ENCODE measurements at places on chromosomes 11 and 22. TPM values are rescaled to one million over a fixed set of nuclear protein-coding genes. Genes with fewer than 3 reads are reported as not detected.

The NRXN2 gene
- 3.4 TPM for total RNA-seq

DNA sequence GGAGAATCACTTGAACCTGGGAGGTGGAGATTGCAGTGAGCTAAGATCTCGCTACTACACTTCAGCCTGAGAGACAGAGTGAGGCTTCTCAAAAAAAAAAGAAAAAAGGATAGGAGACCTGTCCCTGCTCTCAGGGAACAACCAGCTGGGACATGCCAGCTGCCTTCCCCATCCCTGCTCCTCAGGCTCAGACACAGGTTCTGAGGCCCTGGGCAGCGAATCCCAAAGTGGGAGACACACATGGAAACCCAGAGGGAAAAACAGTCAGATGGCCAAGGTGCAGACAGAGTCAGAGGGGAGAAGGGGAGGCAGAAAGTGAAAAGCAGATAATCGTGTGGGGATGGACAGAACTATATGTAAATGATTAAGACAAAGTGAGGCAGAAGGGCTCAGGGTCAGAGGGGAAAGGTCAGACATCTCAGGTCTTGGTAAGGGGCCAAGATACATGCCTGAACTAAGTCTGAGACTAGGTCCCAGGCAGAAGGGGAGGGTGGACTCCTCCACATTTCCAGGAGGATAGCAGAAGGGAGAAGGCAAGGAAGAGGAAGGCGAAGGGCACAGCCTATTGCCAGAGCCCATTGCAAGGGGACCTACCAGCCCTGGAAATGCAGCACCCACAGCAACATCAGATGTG lies 14.2 kb downstream of the STARD10 start:
- no peak for DNase-seq

- DNase-seq = no peak
Observed at GRCh38 chr22:26786398-26786797, 129.0 kb downstream of the MIAT start.

The CHADL gene
- total RNA-seq = 0.99 TPM

GRCh38 chr22:35872451-35872850 lies 154.8 kb downstream of the APOL5 start:
- no peak for DNase-seq

The LMNTD2 gene
- total RNA-seq = not detected

The KLHL35 gene
- 3.8 TPM for total RNA-seq

DNA sequence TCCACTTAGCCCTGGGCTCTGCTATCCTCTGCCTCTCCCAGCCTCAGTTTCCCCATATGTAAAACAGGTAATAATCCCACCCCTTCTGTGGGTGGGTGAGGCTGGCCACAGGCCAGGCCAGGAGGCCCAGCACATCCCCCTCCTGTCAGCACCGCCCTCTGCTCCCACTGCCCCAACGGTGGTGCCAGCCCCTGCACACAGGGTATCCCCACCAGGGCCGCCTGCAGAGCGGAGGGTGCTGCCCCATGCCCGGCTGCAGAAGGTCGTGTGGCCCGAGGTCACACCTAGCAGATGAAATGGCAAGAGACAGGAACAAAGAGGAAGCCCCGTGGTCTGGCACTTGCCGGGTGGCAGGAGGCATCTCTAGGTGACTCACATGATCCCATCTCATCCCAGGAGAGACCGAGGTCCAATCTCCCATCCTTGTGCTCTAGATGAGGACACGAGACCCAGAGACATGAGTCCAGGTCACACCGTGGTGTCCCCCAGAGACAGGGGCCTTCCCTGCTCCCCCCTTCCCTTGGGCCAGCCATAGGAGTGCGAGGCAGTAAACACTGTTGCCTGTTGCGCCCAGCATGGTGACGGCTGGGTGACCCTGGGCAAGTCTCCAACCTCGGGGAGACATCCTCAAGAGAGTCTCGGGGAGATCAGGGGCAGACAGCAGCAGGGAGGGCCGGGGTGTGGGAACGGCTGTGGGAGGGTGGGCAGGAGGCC lies 27.2 kb upstream of the PPARA start:
- no peak for DNase-seq

DNA sequence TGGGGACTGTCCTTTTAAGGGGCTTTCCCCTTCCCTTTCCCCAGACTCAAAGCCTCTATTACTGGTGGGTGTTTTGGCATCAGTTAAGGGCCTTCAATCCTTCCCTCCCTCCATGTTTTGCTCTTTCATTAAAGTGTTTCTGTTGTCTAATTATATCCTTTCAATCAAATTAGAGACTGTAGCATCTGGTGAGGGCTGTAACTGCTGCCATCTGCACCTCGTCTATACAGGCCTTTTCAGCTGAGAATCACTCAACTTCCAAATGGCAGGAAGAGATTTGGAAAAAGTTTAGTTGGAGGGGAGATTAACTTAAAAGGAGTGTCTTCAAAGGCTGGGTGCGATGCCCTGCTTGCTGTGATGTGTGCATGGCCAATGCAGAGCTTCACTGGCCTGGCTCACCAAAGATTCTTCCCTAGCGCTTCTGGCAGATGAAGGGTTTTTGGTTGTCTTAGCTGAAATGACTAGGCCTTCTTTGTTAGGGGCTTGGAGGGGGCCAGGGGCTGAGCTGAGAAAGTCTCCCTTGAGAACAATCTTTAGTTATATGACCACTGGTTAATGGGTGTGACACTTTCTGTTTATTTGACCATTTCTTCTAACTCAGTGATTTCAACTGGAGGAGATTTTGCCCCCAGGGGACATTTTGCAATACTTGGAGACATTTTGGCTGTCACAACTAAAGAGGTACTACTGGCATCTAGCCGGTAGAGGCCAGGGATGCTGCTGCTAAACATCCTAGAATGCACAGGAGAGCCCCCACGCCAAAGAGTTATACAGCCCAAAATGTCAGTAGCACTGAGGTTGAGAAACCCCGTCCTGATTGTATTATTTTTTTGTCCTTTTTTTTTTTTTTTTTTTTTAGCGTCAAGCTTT lies 7.5 kb downstream of the KREMEN1 start:
- DNase-seq = peak; percentile 30

The GRIK4 gene
- not detected for total RNA-seq

- no peak for DNase-seq
Observed at GRCh38 chr22:32620992-32621391, 146.4 kb downstream of the FBXO7 start.

The TBX10 gene
- not detected for total RNA-seq

DNA sequence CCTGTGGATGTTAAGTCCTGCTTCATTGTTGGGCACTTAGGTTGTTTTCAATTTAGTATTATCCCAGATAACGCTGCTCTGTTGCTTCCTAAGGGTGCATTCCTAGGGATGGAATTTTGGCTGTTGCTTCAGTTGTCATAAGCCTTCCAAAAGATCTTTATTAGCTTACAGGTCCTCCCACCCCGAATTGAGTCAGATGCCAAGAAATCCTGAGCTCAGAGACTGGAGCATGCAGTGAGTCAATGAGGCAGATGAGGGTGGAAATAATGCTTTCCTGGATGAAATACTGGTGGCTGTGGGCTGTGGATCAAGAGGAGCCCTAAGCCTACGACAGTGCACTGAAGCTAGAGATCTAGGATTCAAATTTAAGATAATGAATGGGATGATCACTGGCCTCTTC lies 10.7 kb upstream of the IL18BP start:
- DNase-seq = peak; percentile 97

DNA sequence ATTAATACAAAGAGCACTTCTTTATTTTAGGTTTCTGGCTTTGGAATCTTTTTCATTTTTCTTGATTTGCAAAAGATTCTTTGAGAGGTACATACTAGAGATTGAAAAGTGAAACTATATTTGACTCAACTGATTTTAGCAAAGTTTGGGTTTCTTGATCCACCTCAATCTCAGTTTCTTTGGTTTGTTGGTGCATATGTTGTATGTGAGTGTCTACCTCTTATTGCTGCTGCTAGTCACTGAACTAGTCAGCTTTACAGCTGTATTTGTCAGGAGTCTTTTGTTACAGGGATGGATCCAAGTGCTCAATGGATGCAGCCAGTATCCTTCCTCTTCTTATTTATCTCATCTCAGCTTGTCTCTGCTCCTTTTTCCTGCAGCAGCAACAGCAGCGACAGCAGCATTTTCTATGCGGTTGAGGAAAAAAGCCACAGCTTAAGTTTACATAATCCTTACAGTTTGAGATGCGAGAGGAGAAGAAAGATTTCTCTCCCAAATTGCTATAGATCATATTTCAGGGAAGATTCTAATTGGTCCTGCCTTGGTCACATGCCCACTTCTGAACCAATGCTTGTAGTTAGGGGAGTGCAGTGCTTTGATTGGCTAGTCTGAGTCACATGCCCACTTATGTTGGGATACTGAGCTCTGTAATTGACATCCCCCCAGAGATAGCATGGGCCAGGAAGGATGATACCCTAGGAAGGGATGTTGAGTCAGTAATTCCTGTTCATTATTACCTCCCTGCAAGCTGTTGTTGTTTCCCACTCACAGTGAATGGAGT lies 10.0 kb upstream of the ZNRF3 start:
- DNase-seq = no peak

The KDM4D gene
- total RNA-seq = 1.1 TPM

DNA sequence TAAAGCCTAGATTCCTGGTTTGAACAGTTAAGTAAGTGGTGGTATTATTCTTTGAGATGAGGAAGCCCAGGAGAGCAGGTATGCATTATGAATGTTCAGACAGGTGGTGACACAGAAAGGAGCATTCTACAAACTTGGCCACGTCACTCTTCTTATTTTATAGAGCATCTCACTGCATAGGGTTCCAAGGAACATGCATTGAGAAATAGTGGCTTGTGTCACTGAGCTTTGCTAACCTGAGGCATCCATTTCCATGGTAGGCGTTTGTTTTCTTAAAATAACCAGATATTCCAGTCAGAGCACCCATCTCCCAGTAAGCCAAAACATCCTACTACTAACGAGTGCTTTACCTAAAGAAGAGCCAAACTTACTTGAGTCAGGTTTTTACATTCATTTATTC lies 169.7 kb downstream of the NAV2 start:
- no peak for DNase-seq

The TSPAN32 gene
- 0.33 TPM for total RNA-seq

DNA sequence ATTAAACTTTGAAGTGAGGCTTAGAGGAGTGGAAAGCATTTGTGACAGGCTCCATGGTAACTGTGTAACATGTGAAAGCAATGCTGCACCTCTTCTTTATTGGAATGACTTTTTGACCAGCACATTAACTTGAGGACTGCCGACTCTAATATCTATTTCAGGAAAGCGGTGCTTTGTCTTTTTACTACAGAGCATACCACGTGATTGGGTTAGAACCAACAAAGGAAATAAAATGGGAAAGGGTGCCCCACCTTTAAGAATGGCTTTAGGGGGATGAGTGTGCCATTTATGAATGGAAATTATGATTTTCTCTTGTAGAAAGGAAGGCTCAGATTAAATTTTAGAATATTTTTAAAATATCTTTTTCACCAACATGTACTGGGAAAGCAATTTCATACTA lies 57.3 kb upstream of the VPREB1 start:
- no peak for DNase-seq
